ENCODE measurements at places on chromosomes 13 and 19.

DNA sequence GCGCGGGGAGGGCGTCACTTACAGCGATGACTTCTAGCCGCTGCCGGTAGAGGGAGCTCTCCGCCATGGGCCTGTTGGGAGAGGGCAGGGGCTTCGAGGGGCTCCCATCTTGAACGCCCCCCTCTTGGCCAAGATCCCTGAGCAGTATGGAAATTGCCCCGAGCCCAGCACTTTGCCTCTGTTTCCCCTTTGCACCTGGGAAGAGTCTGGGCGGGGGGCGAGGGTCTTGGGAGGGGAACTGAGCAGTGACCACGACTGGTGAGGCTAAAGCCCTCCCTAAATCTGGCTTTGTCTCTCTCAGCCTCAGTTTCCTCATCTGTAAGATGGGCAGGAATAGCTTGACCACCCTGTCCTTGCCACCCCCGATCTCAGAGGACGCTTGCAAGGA, 2.8 kb downstream of the PALM3 start:
- no peak for DNase-seq

- DNase-seq = no peak
Observed at GRCh38 chr13:46544208-46544607, 8.8 kb upstream of the LRCH1 start.

DNA sequence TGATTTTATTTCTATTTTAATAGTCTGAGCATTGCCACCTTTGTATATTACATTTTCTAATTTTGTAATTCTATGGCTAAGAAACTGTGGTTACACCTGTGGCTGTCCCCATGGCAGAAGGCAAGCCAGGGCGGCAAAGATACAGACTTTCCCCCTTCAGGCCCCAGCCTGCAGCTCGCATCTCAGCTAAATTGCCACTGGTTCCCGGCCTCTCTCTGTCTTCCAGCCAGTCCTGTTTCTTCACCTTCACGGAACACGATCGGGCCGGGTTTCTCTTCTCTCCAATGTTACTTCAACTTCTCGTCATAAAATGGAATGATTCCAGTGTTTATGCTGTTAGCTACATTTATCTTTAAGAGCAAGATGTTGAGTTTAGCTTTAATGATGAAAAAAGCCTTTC, 124.5 kb upstream of the ZNF507 start:
- DNase-seq = peak; percentile 34

DNA sequence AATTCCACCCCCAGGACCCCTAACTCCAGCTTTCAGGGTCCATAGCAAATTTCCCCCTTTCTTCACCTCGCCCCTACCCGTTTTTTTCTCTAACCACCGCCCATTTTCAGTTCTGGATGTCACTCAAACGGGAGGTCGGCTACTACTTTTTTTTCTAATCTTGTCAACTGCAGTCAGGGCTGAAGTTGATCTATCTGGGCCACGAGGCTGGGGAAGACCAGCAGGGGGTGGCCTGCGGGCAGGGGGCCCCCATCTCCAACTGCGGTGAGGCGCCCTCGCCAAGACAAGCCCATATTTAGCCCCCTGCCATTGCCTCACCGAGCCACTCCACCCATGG, 748 bp downstream of the LHFPL6 start:
- DNase-seq = no peak

DNA sequence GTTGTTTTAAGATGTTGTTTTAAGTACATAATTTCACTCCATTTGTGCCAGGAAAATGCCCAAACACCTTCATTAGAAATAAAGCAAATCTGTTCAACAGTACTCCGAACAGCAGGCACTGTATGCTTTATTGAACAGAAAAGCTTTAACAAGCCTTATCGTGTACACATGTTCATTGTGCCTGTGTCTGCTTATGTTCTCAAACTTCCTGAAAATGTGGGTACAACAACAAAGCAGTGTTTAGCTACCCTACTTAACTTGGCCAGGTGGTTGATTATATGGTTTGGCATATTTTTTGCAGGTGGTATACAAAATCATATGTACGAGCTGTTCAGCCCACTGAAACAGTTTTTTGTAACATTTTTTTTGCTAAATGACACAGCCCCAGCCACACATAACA, 718.0 kb downstream of the DACH1 start:
- DNase-seq = no peak

DNA sequence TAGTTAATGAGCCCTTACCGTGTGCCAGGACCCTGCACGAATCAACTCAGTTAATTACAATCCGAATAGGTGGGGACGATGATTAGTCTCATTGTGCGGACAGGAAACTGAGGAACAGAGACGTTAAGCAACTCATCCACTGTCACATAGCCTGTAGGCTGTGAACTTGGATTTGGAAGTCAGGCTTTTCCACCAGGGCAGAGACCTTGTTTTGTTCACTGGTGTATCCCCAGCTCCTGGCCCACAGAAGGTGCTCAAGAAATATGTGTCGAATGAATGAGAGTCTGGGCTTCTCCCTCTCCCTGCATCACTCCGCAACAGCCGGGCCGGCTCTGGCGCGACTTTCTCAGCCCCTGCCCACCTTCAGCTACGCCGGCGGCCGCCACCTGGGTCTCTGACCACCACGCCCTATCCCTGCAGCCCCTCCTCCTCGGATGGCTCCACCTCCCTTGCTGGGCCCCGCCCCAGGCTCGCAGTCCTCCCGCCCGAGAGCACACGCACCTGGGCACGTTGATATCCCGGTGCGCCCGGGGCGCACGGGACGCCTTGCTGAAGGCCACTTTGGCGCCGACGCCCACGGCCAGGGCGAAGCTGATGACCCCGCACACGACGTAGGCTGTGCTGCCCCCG, 1.3 kb downstream of the SHISA7 start:
- no peak for DNase-seq

DNA sequence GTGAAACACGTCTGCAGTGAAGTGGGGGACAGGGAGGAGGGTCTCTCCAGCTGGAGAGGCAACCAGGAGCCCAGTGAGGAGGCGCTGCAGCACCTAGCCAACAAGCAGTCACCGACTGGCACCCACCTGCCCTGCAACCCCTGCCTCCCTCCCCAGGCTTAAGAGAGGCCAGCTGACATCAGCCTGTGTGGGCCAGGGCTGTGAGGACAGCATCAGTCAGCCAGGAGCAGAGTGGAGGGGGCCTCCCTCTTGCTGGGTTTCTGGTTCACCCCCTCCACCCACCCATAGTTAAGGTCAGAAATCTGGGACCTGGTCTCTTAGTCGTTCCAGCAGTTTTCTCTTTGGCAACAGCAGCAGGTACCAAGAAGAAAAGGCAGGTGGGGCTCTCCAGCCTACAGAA, 25.5 kb upstream of the CCNP start:
- no peak for DNase-seq

DNA sequence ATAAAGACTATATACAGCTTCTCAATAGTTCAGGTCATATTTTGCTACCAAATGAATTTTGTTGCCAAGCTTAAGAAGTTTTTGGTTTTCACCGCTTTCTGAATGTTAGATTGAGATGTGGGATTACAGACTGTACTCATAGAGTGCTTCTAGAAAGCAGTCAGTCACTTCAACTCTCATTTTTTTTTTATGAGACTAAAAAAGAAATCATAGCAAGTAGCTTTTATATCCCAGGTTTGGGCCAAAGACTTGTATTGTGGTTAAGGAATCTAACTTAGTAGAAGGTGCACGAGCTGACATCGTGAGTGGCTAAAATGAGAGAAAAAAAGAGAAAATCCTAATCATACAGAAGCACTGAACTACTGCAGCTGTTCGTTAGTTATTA, 2.2 kb upstream of the USPL1 start:
- DNase-seq = no peak

GRCh38 chr19:36081894-36082293, 27.2 kb downstream of the WDR62 start:
- DNase-seq = no peak

- DNase-seq = no peak
Observed at GRCh38 chr13:110374431-110375370, 67.6 kb downstream of the COL4A2 start.

DNA sequence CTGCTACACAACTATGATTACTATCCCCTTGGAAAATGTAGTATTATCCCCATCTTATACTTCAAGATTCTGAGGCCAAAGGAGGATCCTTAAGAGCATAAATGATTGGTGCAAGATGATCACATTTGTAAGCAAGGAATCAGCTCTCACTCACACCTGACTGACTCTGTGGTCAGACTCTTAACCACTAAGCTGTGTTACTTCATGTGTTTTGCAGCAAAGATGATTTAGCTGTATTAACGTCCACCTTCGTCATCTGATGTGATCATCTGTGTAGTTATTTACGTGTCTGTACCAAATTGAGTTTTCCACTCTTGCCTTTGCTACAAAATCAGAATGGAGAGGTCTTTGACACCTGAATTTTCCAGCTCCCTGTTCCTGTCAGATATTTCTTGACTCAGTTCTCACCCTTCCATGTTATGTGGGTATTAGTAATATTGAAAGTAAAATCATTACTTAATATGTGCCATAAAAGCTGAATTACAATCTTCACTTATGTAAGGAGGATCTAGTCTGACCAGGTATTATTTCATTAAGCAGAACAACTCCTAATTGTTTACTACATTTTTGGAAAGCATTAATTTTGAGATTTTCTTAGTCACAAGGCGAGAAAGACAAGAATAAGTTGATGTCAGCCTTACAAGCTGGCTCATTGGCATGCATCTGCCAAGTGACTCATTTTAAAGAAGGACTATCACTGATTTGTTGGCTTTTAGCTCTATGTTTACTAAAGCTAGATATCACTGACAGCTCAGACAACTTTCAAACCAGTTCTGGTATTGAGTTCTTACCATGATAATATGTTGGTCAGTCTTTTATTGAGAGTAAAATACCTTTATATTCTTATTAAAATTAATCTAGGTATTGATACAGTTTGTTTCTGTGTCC, 1279.8 kb upstream of the PCDH9 start:
- DNase-seq = no peak

GRCh38 chr19:42471554-42472249, 29.0 kb upstream of the CXCL17 start:
- peak; percentile 45 for DNase-seq

GRCh38 chr13:44259045-44260027, 114.3 kb upstream of the SERP2 start:
- no peak for DNase-seq

DNA sequence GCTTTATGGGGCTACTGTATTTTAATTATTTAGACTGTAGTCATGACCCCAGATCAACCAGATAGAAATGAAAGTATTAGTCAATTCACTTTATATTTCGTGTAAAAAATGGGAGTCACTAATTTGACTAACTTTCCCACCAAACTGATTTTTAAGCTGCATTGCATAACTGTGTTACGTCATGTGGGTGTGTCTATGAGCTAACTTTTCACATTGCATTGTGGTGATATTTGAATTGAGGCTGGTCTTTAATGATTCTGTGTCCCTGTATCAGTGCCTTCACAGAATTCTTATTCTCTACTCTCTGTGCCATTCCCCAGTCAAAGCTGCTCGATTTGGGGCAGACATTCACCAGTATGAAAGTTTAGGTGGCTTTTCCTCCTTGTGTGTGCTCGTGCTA, 172.7 kb upstream of the MAB21L1 start:
- DNase-seq = no peak

DNA sequence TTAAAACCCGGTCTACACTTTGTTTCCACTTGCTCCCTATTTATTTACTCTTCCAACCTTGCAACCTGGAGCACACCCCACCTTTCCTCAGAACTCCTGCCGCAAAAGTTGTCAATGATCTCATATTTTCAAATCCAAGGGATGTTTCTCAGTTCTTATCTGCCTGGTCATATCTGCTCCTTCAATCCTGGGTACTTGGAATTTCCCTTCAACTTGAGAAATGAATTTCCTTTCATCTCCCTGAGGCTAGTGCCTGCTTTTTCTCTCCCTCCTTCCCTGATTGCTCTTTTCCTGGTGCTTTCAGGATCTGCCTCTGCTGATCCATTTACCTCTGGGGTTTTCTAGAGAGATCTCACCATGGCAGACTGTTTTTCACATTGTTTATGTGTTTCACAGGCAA, 154.8 kb upstream of the IRS2 start:
- DNase-seq = no peak

- no peak for DNase-seq
Observed at GRCh38 chr13:48679941-48680680, 26.4 kb downstream of the CYSLTR2 start.

DNA sequence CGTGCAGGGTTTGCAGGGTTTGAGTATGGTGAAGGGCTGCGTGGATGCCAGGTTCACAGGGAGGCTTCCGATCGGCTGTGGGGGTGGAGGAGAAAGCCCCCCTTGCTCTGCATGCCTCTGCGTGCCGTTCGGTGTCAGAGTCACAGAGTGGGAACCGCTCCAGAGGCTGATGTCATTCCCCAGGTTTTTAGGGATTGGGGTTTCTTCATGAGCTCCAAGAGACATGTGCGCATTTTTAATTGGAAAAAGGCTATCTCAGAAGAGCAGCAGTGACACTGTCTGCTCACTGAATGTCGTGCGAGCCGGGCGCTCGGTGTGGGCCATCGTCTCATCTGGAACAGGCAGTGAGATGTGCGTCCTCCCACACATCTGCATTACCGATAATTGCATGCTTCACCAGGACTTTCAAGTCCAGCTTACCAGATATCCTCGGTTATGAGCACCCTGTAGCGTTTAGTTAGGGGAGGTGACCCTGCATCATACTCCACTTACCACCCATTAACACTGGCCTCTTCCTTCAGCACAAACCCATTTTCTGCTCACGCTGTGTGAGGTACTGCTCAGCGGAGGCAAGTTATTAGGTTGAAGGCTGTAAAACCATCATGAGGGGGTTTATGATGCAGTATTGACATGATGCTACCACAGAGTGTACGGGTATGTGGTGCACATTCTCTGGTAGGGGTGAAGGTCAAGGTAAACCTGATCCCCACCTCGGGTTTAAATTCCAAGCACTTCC, 1.7 kb downstream of the MCF2L start:
- DNase-seq = no peak

GRCh38 chr13:110274687-110275086, 32.3 kb downstream of the COL4A1 start:
- DNase-seq = peak; percentile 20

Measured in ureter (tissue), 1 donor.